ENCODE measurements at places on chromosomes 3 and 15.

- DNase-seq = no peak
Measured at GRCh38 chr15:32877252-32878019, 159.6 kb downstream of the GREM1 start.

GRCh38 chr3:45275006-45275704 is 49.1 kb upstream of the TMEM158 start:
- DNase-seq = no peak

- no peak for DNase-seq
Measured at GRCh38 chr3:100264242-100264641, 3.5 kb downstream of the TBC1D23 start.

DNA sequence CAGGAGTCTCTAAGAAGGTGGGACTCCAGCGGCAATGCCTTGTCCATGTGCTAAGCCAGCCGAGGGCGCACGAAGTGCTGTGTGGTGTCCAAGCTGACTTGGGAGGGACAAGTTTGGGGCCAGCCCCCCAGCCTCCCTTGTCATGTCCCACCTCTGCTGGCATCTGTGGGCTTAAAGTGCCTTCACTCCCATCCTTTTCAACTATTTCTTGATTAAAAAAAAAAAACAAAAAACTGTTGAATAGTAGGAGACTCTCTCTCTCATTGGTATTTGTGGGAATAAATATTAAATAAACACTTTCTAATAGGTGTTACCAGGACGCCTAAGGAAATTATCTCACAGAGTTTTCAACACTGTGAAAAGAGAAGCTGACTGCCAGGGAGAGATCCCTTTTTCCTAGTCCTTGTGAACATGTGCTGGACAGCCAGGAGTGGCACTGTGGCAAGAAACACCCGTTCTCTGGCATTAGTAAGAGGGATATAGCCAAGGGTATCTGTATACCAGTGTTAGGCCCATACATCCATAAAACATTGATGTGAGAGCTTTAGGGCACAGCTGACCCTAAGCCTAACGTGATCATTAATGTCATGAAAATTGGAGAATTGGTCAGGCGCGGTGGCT is 158.0 kb downstream of the IGF1R start:
- no peak for DNase-seq

- no peak for DNase-seq
Measured at GRCh38 chr15:67914537-67915460, 75.0 kb upstream of the RNU6-1 start.

GRCh38 chr3:190056742-190057141 is 64.0 kb downstream of the P3H2 start:
- no peak for DNase-seq

DNA sequence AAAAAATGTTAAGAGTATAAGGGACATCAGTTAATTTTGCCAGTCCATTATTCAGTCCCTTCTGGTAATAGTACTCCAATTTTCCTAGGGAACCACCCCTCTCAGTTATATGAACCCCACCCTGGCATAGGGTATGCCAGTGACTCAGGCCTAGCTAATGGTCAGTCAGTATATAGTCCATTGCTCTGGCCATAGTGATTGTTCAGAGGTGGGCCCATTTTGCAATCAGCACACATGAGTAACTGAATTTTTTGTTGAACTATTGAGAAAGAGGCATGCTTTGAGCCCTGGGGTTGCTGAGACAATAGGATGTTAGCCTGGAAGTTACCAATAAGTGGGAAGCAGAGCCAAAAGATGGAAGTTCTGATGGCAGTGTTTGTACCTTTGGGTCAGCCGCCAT is 4.1 kb downstream of the LRCH3 start:
- peak; percentile 89 for DNase-seq

- DNase-seq = no peak
Measured at GRCh38 chr3:84984429-84984828, 25.6 kb downstream of the CADM2 start.

DNA sequence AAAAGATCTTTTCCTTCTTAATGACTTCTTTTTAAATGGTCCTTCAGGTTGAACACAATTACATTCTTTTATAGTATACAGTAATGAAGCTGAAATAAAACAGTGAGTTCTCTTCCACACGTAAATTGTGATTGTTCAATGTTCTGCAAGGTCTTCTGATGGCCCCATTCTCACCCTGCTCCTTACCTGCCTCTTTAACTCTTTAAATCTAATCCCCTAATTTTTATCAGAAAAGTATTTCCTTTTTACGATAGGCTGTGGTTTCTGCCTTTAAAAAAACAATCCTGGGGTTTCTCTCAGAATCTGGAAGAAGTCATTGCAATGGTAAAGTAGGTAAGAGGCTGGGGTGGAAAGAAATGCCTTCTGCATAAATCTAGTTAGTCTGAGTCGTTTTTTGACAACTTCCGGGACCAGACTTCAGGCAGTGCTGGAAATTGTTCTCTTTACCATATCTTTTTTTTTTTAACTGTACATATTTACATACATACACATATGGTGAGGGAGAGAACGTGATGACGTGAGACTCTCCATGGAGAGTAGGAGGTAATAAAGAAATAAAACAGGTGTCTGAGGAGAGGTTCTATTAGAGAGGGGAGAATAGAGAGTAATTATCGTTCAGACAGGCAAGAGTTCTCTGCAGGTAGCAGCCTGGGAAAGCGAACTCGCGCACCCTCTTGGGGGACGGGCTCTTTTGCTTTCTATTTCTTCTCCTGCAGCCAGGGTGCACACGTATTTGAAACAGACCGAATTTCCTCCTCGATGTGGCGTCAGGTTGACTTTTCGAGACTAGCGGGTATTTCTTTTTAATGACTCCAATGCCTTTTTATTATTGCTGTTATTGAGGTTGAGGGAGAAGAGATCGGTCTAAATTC is at the start of gene SIDT1:
SIDT1 (plus strand) TSS at position 730 of the 872 bp plus-strand sequence. CDS start 467 bp downstream, outside the sequence.
- DNase-seq = no peak

- no peak for DNase-seq
Measured at GRCh38 chr3:23942546-23942945, 2.5 kb upstream of the NR1D2 start.

GRCh38 chr3:122055215-122055614 is at the start of gene CD86:
Gene CD86 (plus strand): TSS chr3:122055362. CDS start chr3:122055490, 128 bp downstream.
- no peak for DNase-seq

GRCh38 chr15:73955326-73955725 is 29.1 kb downstream of the LOXL1 start:
- no peak for DNase-seq

GRCh38 chr15:66735909-66736305 is 33.9 kb downstream of the SMAD6 start:
- DNase-seq = no peak

DNA sequence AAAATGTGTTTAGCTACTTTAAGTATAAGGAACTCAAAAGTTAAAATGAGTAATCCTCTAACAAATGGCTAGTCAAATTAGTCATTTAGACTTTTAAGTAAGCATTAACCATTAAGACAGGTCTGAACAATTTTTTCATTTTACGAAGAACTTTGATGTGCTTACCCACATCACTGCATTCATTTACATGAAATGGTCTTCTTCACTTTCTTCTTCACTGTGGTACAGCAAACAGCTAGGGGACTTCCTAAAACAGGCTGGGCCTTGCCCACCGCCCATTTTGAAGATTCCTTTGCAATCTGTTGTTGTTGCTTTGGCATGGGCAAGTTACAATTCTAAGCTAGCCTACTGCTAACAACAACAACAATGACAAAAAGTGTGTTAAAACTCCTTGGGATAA is 67.4 kb downstream of the CBLB start:
- no peak for DNase-seq

GRCh38 chr3:182284793-182285192 is 508.5 kb upstream of the ATP11B start:
- no peak for DNase-seq

GRCh38 chr15:81227716-81228115 is 31.0 kb downstream of the IL16 start:
- DNase-seq = no peak

GRCh38 chr3:45943207-45943846 is at the start of gene CXCR6:
Gene CXCR6 (plus strand): TSS chr3:45943464. CDS start chr3:45946482, 3,018 bp downstream.
- no peak for DNase-seq

- peak; percentile 17 for DNase-seq
Measured at GRCh38 chr3:150253622-150254021, 154.5 kb upstream of the TSC22D2 start.

- no peak for DNase-seq
Measured at GRCh38 chr3:159340877-159341500, 539.1 kb downstream of the MFSD1 start.

GRCh38 chr3:120650311-120650710 is 31.7 kb downstream of the HGD start:
- DNase-seq = no peak

DNA sequence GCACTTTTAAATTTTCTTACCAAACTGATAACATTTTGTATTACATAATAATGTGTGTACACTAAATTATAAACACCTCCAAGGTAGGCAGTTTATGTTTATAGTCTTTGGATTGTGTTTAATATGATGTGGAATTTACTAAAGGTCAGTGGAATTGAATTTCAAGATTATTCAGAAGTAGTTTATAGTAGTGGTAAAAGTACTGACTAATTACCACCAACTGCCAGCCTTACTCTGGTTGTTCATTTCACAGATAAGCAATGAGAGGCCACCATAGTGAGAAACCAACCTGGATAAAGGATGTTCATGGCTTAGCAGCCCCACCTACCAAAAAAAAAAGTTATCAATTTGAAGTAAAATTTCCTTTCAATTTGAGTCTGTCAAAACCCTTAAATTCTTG is 54.0 kb upstream of the EIF5A2 start:
- DNase-seq = no peak

GRCh38 chr3:39428745-39429201 is 22.3 kb downstream of the RPSA start:
- no peak for DNase-seq

- no peak for DNase-seq
Measured at GRCh38 chr15:34841262-34841725, 45.9 kb upstream of the ACTC1 start.

GRCh38 chr3:65628978-65629377 is 409.7 kb downstream of the MAGI1 start:
- no peak for DNase-seq

GRCh38 chr3:43152649-43153048 is 46.8 kb upstream of the POMGNT2 start:
- no peak for DNase-seq

DNA sequence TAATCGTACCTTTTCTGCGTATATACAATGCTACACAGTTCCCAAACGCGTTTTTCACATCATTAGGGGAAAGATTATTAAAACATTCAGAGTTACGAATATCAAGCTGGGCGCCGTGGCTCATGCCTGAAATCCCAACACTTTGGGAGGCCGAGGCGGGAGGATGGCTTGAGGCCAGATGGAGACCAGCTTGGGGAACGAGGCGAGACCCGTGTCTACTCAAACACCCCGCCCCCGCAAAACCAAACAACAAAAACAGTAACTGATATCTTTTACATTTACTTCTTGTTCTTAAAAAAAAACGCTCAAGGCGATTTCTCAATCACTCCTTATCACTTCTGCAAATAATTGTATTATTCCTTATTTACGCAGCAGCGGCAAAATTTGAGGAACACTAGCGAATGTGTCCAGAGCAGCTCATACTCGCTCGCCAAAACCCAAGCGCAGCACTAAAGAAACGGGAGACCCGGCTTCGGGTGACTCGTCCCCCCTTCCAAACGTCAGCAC is 1.2 kb downstream of the ZBTB11 start:
- no peak for DNase-seq

Measured in fibroblast of gingiva (primary cell).